HCT116 (cell line): ENCODE measurements at places on chromosomes 3 and 15. TPM values are rescaled to one million over a fixed set of nuclear protein-coding genes. Genes with fewer than 3 reads are reported as not detected.

DNA sequence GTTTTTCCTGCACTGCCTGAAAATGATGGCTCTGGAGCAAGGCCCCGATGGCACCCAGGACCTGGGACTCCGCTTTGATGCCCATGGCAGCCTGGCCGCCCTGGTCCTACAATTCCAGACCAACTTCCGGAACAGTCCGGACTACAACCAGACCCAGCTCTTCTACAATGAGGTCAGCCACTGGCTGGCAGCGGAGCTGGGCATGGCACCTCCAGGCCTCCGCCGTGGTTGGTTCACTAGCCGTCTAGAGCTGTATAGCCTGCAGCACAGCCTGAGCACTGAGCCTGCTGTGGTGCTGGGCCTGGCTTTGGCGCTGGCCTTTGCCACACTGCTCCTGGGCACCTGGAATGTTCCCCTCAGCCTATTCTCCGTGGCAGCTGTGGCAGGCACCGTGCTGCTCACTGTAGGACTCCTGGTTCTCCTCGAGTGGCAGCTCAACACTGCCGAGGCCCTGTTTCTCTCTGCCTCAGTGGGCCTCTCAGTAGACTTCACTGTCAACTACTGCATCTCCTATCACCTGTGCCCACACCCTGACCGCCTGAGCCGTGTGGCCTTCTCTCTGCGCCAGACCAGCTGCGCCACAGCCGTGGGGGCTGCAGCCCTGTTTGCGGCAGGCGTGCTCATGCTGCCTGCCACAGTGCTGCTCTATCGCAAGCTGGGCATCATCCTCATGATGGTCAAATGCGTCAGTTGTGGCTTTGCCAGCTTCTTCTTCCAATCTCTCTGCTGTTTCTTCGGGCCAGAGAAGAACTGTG is 10.9 kb downstream of the DISP2 start:
- DNase-seq = no peak

- DNase-seq = no peak
These were observed 20.5 kb downstream of the LPP start for GRCh38 chr3:188174317-188175044.

- no peak for DNase-seq
These were observed 495.5 kb upstream of the ROBO1 start for GRCh38 chr3:80263260-80263659.

DNA sequence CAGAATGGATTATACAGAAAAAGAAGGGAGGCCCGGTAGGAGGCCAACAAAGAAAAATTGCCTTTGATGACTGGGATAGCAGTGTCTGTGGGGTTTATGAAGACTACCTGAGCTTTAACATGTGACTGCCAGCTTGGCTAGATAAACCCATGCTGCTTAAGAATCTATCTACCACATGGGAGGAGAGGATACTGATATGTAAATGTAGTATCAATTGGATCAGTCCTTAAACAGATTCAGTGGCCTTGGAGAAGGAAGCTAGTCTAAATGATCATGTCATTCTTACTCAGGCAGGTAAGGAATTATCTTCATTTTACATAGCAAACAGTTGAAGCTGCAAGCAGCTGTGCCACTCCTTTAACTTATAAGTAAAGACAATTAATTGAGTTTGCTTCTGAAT is 50.0 kb upstream of the SYNPR start:
- no peak for DNase-seq

The MEX3B gene
- total RNA-seq = 1.9 TPM
